Neural crest cell (in vitro differentiated cells): ENCODE measurements at places on chromosomes 7 and 10. TPM values are rescaled to one million over a fixed set of nuclear protein-coding genes. Genes with fewer than 3 reads are reported as not detected.

DNA sequence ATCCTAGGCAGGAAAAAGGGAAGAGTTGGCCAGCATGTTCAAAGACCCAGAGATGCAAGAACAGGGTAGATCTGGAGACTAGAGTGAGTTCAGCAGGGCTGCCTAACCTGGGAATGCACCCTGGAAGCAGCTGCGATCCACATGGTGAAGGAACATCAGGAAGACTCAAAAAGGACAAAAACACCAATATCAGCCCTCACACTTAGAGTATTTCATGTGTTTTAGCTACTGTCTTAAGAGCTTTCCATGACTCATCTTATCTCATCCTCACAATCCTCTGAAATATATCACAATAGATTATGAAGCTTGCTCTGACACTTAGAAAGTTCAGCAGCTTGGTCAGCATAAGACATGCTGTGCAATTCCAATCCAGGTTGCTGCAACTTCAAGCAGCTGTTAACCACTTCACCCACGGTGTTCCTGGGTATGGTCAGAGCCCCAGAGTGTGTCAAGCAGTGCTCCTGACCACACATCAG, 380.9 kb downstream of the PARD3 start:
- peaks cover 9% of the 10 kb centered on the region for H3K4me1 ChIP-seq
- H3K27me3 ChIP-seq = no peaks in the 10 kb centered on the region
- no peak overlapping the region for H3K4me3 ChIP-seq
- no peaks in the 10 kb centered on the region for H3K36me3 ChIP-seq
- no peak overlapping the region for H3K27ac ChIP-seq

DNA sequence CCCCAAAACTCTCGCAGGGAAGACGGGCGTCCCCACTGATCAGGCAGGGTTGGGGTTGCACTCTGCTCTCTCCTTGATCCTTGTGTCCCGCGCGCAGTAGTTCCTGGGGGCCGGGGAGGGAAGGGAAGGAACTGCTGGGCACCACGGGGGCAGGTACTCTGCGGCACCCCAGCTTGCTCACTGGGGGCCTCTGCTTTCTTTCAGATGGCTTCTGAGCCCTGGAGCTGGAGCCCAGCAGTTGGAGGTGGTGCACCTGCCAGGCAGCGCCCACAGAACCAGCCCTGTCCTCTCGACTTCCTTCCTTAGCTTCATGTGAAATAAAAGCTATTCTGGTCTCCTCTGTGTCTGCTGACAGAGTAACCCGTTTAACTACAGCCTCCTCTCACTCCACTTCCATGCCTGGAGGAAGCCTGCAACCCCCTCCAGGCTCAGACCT, 12.2 kb downstream of the PLAC9 start:
- H3K27ac ChIP-seq = no peak overlapping the region
- DNase-seq = no peak
- H3K27me3 ChIP-seq = no peaks in the 10 kb centered on the region
- peaks cover 11% of the 10 kb centered on the region for H3K36me3 ChIP-seq
- H3K4me3 ChIP-seq = no peak overlapping the region

The H2BK1 gene
- total RNA-seq = not detected in 2 replicates

The ACBD7 gene
- 11.8 and 12.0 TPM in 2 replicates for total RNA-seq

DNA sequence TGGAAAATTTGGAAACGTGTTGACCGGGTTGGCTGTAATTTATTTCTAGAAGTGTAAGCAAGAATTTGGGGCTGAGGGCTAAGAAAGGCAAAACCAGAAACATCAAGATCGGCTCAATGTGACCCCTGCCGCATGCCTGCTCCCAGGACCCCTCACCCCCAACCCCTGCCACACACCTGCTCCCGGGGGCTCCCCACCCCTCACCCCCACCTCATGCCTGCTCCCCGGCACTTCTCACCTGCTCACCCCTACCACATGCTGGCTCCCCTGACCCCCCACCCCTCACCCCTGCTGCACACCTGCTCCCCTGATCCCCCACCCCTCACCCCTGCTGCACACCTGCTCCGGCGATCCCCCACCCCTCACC, 19.0 kb upstream of the CFAP46 start:
- no peak overlapping the region for H3K27ac ChIP-seq
- no peak overlapping the region for H3K4me3 ChIP-seq
- H3K27me3 ChIP-seq = peaks cover 22% of the 10 kb centered on the region
- H3K36me3 ChIP-seq = no peaks in the 10 kb centered on the region
- DNase-seq = no peak
- peaks cover 13% of the 10 kb centered on the region for H3K4me1 ChIP-seq

DNA sequence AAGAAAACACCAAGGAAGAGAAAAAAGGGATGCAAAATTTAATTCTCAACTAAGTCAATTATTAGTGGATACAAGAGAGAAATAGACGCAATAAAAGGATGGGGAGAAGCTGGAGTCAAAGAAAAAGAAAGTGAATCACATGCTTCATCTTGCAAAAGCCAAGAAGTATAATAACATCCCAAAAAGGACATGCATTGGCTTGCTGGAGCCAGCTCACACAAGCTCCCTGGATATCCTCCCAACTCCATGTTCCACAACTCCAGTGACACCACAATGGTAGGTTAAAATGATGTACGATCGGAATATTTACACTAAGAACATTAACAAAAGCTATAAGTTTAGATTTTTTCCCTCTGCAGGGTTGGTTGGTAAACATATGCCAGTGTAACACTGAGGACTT, 72.4 kb downstream of the MACC1 start:
- H3K4me1 ChIP-seq = peaks cover 29% of the 10 kb centered on the region
- H3K36me3 ChIP-seq = no peaks in the 10 kb centered on the region
- no peak for DNase-seq
- H3K27ac ChIP-seq = no peak overlapping the region
